ENCODE measurements at places on chromosomes 7 and 10.

- DNase-seq = no peak
These were observed 132.0 kb downstream of the RPS24 start for GRCh38 chr10:78165617-78166016.

DNA sequence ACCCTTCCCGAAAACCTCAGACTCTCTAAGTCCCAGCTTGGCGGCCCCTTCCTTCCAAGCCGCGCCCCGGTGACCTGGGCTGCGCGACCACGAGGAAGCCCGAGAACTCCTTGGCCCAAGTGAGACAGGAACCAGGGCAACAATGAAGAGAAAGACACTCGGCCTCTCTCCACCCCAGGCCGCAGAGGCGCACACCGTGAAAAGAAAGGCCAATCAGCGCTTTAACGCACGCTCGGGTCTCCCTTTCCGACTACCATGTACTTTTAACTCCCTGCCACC is 166.4 kb upstream of the PPP1R3A start:
- DNase-seq = no peak

DNA sequence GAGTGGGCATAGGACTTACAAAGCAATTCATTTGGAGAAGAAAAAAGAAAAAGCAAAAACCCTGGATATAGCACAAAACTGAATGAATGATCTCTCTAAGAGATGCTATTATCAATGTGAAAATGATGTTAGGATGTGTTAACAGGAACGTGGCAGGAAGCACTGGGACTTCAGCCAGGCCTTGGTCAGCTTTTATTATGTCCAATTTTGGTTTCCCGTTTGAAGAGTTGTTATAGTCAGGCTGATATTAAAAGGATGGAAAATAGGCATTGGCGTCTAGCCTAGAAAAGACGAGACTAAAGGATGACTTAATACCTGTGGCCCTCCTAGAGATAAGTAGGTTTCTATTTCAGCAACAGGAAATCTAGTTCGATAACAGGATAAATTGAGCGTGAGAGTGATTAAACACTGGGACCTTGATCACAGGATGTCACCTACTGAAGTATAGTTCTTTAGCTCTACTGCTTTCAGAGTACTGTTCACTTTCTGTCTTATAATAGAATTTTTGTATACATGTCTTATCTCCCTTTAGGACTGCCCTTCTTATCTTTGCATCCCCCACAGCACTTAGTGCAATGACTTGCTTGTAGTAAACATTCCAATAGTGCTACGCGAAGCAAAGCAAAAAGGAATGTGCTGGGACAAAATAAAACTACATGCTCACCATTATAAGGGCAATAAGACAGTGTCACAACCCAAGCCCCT is 99.8 kb upstream of the AGBL3 start:
- peak; percentile 63 for DNase-seq

GRCh38 chr7:94284104-94284503 is 110.6 kb upstream of the COL1A2 start:
- DNase-seq = no peak

GRCh38 chr10:99630991-99631390 is 10.8 kb upstream of the SLC25A28 start:
- DNase-seq = no peak

DNA sequence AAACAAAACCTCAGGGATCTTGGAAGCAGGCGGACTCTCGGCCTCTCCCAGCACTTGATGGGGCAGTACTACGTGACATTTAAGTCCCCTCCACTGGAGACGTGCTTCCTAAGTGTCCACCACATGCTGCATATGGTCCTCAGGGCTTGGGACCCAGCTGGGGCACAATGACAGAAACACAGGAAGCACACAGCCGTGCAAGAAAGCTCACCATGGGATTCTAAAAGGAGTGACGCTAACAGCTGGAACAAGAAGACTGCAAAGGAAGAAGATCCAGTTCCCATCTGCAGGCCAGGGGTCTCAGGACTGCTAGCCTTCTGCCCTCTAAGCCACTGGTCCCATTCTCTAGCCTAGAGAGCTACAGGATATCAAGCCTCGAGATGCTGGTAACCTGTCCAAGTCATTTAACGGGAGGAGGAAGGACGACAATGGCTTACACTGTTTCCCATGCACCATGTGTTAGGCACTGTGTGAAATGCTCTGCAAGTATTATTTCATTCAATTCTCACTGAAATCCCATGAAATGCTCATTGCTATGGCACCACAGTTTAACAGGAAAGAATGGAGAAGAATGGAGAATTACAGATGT is 61.1 kb downstream of the KCNMA1 start:
- no peak for DNase-seq

DNA sequence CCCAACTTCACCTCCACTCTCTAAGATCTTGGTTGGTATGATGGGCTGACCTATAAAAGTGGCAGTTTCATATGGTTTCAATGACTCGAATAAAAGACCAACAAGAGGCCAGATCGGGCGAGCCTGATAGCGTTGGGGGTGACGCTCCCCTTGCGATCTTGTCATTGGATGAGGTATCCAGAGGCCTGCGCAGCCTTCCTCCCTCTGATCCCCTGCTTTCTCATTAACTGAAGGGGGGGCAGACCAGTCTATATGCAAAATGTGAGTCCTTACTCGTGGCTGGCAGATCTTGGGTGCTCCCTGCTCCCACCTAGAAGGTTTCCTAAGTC is 937 bp upstream of the COBL start:
- DNase-seq = no peak

DNA sequence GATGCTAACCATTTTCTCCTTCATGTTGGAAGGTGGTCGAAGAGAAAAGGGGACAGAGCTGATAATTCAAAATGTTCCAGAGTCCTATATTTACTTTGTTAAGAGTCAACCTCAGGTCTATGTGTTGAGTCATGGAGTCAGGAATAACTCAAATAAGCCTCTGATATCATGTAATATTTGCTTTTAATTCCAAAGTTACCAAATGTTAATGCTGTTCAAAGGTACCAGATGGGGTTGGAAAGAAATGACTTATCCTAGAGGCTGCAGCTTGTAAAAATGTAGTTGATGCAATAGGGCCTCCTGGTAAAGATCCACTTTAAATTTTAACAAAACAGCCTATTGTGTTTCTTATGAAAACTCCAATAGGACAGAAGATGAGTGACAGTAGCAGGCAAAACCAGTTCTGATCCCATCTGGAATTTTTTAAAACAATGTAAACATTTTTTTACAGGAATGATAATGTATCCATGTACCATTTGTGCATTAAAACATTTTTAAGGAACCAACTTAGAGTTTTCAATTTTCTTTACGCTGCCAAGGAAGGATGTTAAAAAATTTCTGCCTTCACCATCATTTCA is 218.2 kb downstream of the ANK3 start:
- no peak for DNase-seq

- DNase-seq = no peak
These were observed 16.9 kb upstream of the STMP1 start for GRCh38 chr7:135645296-135645904.

GRCh38 chr7:18796216-18796615 is 300.7 kb downstream of the HDAC9 start:
- DNase-seq = no peak

- DNase-seq = no peak
These were observed at the start of gene ALOX5 for GRCh38 chr10:45373576-45374349. Gene ALOX5, plus strand, starts transcription at chr10:45374216. Its CDS starts 64 bp downstream, at chr10:45374280.

DNA sequence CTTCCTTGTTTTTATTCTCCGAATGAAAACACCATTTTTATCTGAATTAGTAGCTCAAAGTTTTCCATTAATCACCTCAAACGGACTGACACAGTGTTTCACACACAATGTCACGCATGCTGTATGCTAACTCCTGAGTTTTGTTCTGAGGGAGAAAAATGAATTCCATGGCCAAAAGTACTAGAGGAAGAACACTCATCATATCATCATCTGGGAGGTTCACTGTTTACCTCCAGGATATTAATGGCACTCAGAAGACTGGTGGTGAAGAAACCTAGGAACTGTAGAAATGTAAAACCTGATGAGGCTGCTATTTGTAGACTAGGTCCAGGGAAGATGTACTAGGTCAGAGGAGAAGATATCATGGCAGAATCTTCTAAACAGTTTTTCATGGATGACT is 395.6 kb upstream of the ETV1 start:
- DNase-seq = peak; percentile 18

DNA sequence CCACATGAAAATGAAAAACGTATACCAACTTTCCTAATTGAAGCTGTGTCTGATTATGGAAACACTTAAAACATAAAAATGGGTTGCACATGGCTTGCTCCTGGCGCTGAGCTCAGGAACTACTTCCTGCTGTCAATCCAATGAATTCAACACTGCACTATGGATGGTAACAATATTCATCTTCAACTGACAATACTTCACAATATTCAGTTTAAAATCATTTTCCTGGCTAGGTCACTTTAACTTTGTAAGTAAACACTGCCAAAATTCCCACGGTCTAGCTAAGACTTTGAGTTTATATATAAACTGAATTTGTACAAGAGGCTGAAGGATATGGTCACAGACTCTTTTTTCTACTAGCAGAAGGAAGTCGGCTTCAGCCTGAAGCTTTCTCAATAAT is 556.9 kb downstream of the TNS3 start:
- DNase-seq = no peak

GRCh38 chr10:16520900-16521299 is 779 bp downstream of the C1QL3 start:
- peak; percentile 14 for DNase-seq

DNA sequence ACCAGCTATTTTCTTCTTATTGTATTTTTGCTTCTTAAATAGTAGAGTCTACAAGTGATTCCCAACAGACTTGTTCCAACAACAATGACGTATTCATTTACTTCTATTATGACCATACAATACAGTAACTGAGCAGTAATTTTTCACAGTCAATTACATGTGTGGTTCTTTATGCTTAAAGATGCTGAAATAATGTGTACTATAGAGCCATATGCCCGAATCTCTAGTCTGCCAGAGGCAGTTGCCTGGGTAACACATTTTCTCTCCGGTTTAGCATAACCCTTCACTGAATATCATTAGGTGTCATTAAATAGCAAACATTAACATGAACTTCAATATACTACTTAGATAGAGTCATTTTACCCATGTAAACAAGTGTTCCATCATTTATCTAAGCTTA is 75.0 kb downstream of the SLC25A13 start:
- DNase-seq = no peak

- DNase-seq = no peak
These were observed 328.8 kb upstream of the MAGI2 start for GRCh38 chr7:79782256-79782655.
